ENCODE measurements at places on chromosomes 4 and X.

GRCh38 chr4:153341575-153342090 is 2.9 kb upstream of the MND1 start:
- no peak for DNase-seq

DNA sequence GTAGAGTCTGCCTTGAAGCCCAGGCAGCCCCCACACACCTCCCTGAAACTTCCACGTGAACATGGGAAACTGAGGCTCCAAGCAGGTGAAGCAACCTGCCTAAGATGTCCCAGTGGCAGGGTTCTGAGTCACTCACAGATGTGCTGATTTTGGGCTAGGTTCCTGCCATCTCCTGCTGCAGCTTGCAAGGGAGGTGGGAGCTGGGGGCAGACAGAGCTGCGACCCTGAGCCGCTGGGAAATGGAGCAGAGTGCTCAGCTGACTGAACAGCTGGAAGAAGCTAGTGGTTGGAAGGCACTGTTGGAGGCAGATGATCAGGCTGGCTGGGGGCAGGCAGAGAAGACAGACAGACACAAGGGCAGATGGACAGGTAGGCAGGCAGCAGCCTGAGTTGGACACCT is 3.6 kb upstream of the FATE1 start:
- no peak for DNase-seq

DNA sequence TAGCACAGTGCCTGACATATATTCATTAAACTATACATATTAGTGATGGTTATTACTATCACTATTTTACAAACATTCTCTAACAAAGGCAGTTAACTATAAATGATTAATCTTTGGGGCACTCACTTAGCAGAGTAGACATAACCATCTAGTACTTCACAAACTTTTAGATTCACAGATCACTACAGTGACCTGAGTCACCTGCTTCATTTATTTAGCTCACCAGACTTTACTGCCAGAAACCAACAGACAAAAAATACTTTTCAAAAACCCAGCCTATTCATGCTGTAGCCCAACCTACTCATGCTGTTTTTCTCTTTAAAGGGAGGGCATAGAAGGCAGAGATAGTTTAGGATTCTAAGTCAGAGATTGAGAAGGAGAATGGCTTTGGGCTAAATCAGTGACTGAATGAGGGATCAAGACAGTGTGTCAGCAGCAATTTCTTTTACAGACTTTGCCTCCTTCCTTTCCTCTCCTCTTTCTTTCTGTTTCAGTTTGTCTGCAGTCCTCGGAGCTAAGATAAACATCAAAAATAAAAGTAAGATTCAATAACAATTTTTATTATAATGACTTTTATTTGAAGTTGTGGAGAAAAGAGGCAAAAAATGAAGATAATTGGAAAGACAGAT is 34.7 kb upstream of the PDE5A start:
- no peak for DNase-seq

- DNase-seq = no peak
Observed at GRCh38 chr4:109276482-109277095, 25.9 kb downstream of the COL25A1 start.

DNA sequence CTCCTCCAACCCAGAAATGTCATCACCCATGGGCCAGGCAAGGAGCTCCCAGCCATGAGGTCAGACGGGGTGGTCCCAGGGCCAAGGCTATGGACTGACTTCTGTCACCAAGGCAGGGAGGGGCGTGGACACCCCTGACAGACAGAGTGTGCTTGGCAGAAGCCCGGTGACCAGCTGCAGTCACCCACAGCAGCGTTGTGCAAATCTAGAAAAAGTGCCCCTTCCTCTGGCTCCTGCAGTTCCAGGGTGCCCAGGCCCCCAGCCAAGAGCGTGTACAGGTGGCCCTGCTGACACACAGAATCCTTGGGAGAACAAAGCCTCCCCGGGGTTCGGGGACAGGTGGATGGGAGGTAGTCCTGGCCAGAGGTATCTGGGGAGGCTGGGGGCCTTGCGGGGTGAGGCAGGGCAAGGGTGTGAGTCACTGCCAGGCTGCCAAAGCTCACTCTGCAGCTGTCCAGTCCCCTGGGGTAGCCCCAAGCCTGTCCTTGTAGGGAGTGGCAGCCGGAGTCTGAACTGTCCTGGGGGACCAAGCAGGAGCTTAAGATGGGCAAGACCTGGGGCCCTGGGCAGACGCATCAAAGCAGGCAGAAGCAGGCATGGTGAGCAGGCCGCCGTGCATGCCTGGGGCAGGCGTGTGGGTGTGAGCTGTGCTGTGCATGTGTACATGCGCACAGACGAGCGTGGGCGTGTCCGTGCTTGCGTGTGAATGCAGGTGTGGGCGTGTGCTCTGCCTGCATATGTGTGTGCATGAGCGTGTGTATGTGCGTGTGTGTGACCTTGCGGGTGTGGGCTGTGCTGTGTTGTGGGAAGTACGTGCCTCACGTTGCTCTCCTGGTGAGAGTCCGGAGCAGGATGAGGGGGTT is 3.3 kb downstream of the MYL5 start:
- DNase-seq = no peak

DNA sequence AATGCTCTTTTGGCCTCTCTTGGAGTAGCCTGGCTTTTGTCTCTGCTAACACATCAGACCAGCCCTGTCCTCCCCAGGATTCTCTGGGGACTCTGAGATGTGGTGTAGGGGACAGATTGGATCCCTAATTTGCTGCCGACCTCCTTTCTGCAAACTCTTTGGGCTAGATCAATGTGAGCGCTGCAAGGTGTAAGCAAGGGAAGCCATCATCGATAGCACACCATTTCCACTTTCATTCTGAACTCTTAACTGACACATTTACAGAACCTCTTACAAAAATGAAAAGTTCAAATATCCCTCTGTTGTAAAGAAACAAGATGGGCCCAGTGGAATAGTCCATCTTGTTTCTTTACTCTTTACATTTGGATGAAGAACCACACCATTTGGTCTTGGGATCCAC is 46.6 kb downstream of the PGRMC2 start:
- DNase-seq = no peak

- no peak for DNase-seq
Observed at GRCh38 chr4:72817012-72817411, 248.0 kb upstream of the ADAMTS3 start.

DNA sequence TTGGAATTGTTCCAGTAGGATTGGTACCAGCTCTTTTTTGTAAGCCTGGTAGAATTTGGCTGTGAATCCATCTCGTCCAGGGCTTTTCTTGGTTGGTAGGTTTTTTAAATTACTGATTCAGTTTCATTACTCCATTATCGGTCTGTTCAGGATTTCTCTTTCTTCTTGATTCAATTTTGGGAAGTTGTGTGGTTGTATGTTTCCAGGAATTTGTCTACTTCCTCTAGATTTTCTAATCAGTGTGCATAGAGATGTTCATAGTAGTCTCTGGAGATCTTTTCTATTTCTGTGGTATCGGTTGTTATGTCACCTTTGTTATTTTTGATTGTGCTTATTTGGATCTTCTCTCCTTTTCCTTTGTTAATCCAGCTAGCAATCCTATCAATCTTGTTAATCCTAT is 248.7 kb downstream of the ARHGAP10 start:
- DNase-seq = no peak

DNA sequence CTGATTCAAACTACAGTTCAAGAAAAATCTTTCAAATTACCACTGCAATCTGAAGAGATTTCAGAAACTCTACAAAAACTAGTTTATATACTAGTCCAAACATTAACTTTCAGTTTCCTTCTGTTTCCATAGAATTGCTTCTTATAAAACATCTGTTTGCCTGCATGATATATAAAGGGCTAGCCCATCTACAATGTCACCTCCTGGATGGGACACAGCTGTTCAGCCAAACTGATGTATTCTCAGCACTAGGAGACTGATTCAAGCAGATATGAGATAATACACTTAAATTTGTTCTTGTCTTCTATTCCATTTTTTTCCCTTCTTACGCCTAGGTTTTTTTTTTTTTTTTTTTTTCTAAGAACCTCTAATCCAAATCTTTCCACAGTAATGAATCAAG is 1569.7 kb upstream of the IGFBP7 start:
- DNase-seq = no peak

- no peak for DNase-seq
Observed at GRCh38 chrX:15785176-15785750, 5.0 kb upstream of the ZRSR2 start.

- DNase-seq = no peak
Observed at GRCh38 chr4:139828966-139829664, 163.5 kb downstream of the MGST2 start.

DNA sequence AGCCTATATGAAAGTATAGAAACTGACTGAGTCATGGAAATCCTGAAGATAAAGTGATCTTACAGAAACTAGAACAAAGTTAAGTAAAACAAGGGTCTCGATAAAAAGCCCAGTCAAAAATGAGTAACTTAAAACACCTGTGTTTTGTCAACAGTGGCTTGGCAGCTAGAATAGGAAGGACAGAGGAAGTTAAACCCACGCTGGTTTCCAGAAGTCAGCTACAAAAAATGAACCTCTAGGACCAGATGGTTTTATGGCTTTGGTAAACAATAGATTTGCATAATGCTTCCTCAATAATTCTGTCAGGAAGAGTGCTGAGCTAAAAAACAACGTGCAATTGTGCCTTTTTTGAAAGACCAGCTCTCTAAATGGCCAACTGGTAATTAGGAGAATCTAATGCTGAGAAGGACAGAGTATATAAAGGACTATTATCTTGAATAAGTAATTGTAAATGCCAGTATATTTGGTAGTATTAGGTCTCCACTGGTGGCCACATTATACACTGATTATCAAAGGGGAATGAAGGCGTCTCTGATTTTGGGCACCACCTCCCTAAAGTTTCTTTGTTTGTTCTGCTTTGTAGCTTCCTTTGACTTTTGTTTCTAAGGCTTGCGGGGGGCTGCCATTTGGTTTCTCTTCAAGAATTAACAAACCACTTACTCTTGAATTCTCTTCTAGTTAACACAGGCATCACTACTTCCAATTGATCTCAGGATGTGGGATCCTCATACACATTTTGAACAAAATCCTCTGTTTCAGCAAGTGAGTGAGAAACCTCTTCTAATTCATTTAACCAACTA is 72.2 kb upstream of the PPP3CA start:
- peak; percentile 19 for DNase-seq

- DNase-seq = no peak
Observed at GRCh38 chrX:75784680-75785491, at the start of gene MAGEE2. Gene MAGEE2, minus strand, starts transcription at chrX:75785254. Its CDS starts 203 bp downstream, at chrX:75785051.

GRCh38 chrX:16087076-16087475 is 36.3 kb upstream of the GRPR start:
- no peak for DNase-seq

DNA sequence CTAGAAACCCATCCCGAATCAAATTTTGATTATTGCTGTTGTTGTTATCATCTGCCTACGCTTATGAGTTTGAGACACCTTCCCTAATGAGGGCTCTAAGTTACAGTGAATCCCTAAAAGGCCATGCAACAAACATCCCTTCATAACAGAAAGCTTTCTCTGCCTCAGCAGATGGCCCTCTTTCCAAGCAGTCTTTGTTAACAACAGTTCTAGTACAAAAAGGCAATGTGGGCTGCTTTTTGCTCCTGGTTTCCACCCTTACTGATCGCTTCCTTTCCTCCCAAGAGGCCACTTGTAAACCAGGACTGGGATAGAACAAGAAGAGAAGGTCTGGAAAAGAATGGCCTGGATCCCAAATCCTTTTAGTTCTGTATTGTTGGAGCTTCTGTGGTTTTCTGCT is 24.2 kb downstream of the GPC4 start:
- DNase-seq = no peak

- no peak for DNase-seq
Observed at GRCh38 chr4:172688534-172688933, 480.1 kb upstream of the GALNT7 start.

- DNase-seq = no peak
Observed at GRCh38 chr4:108165586-108165985, 3.1 kb downstream of the LEF1 start.

GRCh38 chrX:6226596-6227452 is 1.8 kb downstream of the NLGN4X start:
- DNase-seq = peak; percentile 9

- no peak for DNase-seq
Observed at GRCh38 chrX:104618106-104618895, 52.3 kb downstream of the IL1RAPL2 start.

DNA sequence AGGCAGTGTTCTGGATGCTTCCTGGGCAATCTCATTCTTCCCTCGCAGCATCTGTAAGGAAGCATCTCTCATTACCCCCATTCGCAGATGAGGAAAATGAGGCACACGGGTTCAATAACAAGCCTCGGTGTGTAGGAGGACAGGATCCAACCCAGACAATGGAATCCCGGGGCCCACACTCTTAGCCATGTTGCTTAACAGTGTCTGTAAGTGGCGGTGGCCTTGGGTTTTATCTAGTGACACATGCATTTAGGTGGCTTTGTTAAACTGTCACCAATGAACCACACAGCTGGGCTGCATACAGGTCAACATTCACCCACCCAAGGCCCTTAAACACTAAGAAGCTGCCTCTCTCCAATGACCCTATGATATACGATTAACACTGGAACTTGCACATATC is 22.6 kb downstream of the RELL1 start:
- DNase-seq = no peak

DNA sequence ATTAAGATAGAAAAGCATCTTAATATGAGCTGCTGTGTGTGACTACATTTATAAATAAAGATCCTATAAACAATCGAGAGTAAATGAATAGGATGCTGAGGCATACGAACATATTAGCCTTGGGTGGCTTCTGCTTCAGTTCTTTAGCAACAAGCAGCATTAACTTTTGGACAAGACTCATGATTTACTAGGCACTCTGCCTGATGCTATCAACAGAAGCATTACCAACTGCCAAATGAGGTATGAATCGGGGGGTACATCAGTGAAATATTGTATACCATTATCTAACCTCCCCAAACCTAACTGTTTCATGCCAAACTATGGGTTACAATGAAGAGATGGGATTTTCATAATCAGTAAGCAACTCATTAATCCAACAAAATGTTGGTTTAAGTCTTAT is 113.1 kb downstream of the RAB28 start:
- no peak for DNase-seq

- DNase-seq = no peak
Observed at GRCh38 chr4:38993683-38994082, 38.5 kb downstream of the TMEM156 start.

DNA sequence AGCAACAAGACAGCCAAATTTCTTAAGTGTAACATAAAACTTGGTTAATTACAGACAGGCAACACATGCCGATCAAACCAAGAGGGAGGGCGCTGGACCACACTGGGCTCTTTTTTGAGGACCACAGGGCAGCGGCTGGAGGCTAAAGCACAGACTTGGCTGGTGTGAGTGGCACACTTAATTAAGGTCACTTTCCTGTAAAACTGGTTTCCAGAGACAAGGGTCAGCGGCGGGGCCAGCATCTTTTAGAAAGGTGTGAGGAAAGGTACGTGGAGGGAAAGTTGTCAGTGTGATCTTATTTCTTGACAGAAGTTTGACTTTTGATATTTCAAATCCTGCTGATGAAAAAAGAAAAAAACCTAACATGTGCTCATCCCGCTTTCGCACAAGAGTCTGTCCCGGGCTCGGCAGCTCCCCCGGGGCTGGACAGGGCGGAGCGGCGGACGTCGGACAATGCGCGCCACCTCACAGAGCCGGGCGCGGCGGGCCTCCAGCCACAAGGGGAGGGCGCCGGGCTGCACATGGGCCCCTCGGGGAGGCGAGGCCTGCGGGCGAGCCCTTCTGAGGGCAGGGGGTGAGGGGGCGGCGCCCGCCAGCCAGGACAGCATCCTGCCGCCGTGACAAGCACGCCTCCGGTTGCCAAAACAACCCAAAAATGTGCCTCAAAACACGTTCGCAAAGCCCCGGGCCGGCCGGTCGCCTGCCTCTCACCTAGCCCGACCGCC is 660 bp upstream of the HSPA4L start:
- DNase-seq = no peak

- no peak for DNase-seq
Observed at GRCh38 chrX:134570509-134570846, 87.8 kb downstream of the PLAC1 start.

Measured in GM10248 (cell line).